ENCODE measurements at places on chromosomes 1 and 21. TPM values are rescaled to one million over a fixed set of nuclear protein-coding genes. Genes with fewer than 3 reads are reported as not detected.

The FCRLB gene
- total RNA-seq: 0.74 TPM

The SEC16B gene
- 0.42 TPM for total RNA-seq

GRCh38 chr1:172883844-172884243 lies 166.9 kb downstream of the TNFSF18 start:
- H3K27me3 ChIP-seq: peaks cover 11% of the 10 kb centered on the region
- peaks cover 11% of the 10 kb centered on the region for H3K36me3 ChIP-seq
- DNase-seq: no peak
- peaks cover 22% of the 10 kb centered on the region for H3K4me1 ChIP-seq
- H3K4me3 ChIP-seq: peak overlapping the region; percentile 71

The EPHA10 gene
- not detected for total RNA-seq

The ACOT11 gene
- 1.2 TPM for total RNA-seq

The RAVER2 gene
- total RNA-seq: 7.7 TPM

DNA sequence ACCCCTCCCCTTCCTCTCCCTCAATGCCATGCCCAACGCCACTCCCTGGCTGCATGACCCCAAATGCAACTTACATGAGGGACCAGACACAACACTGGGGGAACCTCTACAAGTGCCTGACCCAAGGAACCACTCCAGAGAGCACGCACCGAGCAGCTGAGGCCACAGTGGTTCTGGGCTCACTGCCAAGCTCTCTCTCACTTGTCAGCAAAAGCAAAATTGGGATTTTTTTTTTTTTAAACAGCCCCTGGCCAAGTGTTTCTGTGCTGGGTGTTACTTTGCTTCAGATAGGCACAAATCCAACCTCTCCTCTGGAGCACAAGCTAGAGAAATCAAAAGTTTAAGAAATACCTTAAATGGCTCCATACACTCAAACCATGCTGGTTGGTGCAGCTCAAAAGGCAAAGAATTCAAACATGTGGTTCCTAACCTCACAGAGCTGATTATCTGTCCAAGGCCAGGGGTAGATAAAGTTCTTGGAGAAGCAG lies 363.0 kb downstream of the SETD4 start:
- H3K4me3 ChIP-seq: no peak overlapping the region
- no peak for DNase-seq
- peaks cover 1% of the 10 kb centered on the region for H3K4me1 ChIP-seq
- H3K36me3 ChIP-seq: no peaks in the 10 kb centered on the region

The PLA2G4A gene
- total RNA-seq: 0.28 TPM

GRCh38 chr1:118303064-118303463 lies 118.0 kb upstream of the SPAG17 start:
- H3K36me3 ChIP-seq: no peaks in the 10 kb centered on the region
- no peaks in the 10 kb centered on the region for H3K27me3 ChIP-seq
- H3K4me1 ChIP-seq: no peaks in the 10 kb centered on the region
- DNase-seq: no peak
- no peak overlapping the region for H3K4me3 ChIP-seq

The FCRL6 gene
- total RNA-seq: 6.0 TPM

The FCGR1A gene
- total RNA-seq: 0.48 TPM

The OR2T29 gene
- not detected for total RNA-seq

Data from activated naive CD8-positive, alpha-beta T cell treated with anti-CD3 and anti-CD28 coated beads, Interleukin-2, amount 10 ng/mL, durations not matched to agents 7 days and 5 days (primary cell).